ENCODE measurements at places on chromosomes 16 and 17.

GRCh38 chr17:76515274-76515949 lies 14.2 kb upstream of the RHBDF2 start:
- peak overlapping the region; percentile 89 for H3K4me3 ChIP-seq
- H3K27me3 ChIP-seq, result no peaks in the 10 kb centered on the region
- H3K4me1 ChIP-seq, result peaks cover 62% of the 10 kb centered on the region
- DNase-seq, result peak; percentile 91

GRCh38 chr16:17351441-17352035 lies 119.2 kb downstream of the XYLT1 start:
- peak overlapping the region; percentile 37 for H3K27ac ChIP-seq
- no peak for DNase-seq
- H3K36me3 ChIP-seq, result peaks cover 13% of the 10 kb centered on the region

DNA sequence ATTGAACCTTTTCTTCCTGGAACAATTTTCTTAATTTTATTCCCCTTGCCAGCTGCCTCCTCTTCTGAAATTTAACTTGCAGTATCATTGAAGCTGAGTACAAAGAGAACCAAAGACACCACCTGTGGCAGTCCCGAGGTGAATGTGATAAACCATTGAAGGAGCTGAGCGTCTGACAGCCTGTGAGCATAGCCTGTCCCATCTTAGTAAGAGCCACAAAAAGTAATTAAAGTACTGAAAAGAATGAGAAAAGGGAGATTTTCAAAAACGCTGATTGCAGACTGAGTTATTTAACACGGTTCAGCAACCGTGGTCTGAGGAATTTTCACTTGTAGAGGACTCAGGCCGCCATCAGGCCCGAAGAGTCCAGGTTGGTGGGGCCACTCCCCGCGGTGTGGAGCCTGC lies 27.2 kb upstream of the ST6GALNAC1 start:
- H3K4me3 ChIP-seq, result peak overlapping the region; percentile 86
- peak overlapping the region; percentile 96 for H3K27ac ChIP-seq
- H3K4me1 ChIP-seq, result peaks cover 54% of the 10 kb centered on the region
- DNase-seq, result no peak
- H3K36me3 ChIP-seq, result no peaks in the 10 kb centered on the region

DNA sequence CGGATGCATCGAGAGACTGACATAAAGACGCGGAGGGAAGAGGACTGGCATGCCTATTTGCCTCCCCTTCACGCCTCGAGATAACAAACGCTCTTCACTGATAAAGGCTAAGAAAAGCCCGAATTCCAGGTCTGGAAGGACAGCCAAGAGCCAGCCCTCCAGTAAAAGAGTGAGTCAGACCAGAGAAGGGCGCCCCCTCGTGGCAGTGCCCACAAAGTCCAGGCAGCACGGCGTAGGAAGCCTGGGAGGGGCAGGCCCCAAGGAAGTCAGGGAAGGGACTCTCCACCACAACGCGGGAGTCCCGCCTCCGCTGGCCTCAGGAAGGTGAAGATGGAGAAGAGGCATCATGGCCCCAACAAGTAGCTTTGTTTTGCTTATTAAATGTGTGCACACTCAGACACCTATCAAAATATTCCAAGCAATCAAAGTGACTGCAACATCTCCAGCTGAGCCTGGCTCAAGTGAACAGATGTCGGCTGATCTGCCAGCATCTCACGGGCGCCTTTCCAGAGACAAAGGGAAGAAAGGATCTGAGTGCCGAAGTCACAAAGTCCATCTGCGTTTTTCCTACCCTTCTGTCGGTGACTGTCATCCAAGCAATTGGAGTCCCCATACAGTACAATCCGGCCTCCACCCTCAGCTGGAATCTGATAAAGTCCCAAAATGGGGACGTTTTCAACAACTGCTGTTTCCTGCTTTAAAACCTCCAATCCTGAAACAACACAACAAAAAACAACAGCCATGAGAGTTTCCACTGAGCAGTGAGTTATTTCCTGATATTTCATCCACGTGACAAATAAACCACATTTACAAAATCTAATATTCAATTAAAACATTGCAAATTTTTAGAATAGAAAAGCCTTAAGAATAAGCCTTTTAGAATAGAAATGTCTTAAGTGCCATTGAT lies 20.4 kb upstream of the SLC38A8 start:
- H3K36me3 ChIP-seq, result peaks cover 24% of the 10 kb centered on the region
- H3K4me1 ChIP-seq, result peaks cover 2% of the 10 kb centered on the region
- no peak overlapping the region for H3K4me3 ChIP-seq
- H3K27ac ChIP-seq, result no peak overlapping the region
- peak; percentile 23 for DNase-seq
- H3K27me3 ChIP-seq, result no peaks in the 10 kb centered on the region

- no peaks in the 10 kb centered on the region for H3K27me3 ChIP-seq
- no peak overlapping the region for H3K27ac ChIP-seq
- H3K36me3 ChIP-seq, result peaks cover 20% of the 10 kb centered on the region
- peaks cover 1% of the 10 kb centered on the region for H3K4me1 ChIP-seq
- DNase-seq, result peak; percentile 39
- no peak overlapping the region for H3K4me3 ChIP-seq
These were observed 122.1 kb downstream of the SKAP1 start for GRCh38 chr17:48307814-48308411.

GRCh38 chr17:2712300-2713043 lies 908 bp upstream of the CLUH start:
- H3K36me3 ChIP-seq, result no peaks in the 10 kb centered on the region
- no peaks in the 10 kb centered on the region for H3K27me3 ChIP-seq
- peak overlapping the region; percentile 82 for H3K4me3 ChIP-seq
- peaks cover 41% of the 10 kb centered on the region for H3K4me1 ChIP-seq
- H3K27ac ChIP-seq, result peak overlapping the region; percentile 88
- DNase-seq, result no peak

Data from naive thymus-derived CD8-positive, alpha-beta T cell (primary cell).